ENCODE measurements at places on chromosomes 13 and 19.

DNA sequence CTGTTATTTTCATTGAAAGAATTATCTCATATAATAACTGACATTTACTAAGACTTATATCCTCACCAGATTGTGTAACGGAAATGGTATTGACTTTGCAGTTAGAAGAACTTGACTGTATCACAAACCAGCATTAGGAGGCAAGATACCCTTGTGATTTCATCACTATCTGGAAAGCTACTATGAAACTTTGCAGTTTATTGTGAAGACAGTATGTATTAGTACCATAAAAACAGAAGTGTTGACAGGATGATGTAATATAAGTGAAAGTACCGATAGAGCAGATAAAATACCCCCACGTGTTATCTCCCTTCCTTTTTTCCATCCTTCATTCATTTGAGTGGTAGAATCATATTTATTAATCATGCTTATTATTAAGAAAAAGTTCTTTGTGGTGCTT is 365.7 kb upstream of the KLHL1 start:
- DNase-seq: no peak

DNA sequence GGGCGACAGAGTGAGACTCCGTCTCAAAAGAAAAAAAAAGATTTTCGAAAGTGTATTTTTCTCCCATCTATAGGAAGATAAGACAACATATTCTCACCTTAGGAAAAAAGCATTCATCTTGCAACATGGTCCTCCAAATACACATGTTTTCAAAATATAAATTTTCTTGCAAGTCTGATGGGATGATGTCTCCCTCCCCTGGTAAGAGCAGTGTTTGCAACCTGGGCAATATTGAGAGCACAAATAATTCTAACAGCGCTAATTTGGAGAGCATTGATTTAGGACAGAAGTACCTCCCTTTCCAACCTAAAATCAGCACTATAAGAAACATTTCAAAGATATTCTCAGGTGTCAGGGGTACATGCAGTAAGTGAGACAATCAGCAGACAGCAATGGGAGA is 61.0 kb upstream of the SHISA2 start:
- no peak for DNase-seq

GRCh38 chr13:25731536-25731935 is 320.3 kb downstream of the SHISA2 start:
- DNase-seq: no peak

- DNase-seq: no peak
Observed at GRCh38 chr19:4161415-4162077, 8.1 kb downstream of the CREB3L3 start.

- peak; percentile 6 for DNase-seq
Observed at GRCh38 chr19:5403968-5404640, 51.1 kb upstream of the ZNRF4 start.

GRCh38 chr19:31046024-31046423 is 303.2 kb downstream of the TSHZ3 start:
- DNase-seq: no peak

- DNase-seq: no peak
Observed at GRCh38 chr13:98405107-98405571, 171.8 kb downstream of the STK24 start.

- DNase-seq: no peak
Observed at GRCh38 chr19:32336259-32337083, 8.9 kb upstream of the ZNF507 start.

- DNase-seq: no peak
Observed at GRCh38 chr13:80201694-80202468, 139.0 kb downstream of the SPRY2 start.

- DNase-seq: no peak
Observed at GRCh38 chr19:47044946-47045866, 3.2 kb downstream of the TMEM160 start.

DNA sequence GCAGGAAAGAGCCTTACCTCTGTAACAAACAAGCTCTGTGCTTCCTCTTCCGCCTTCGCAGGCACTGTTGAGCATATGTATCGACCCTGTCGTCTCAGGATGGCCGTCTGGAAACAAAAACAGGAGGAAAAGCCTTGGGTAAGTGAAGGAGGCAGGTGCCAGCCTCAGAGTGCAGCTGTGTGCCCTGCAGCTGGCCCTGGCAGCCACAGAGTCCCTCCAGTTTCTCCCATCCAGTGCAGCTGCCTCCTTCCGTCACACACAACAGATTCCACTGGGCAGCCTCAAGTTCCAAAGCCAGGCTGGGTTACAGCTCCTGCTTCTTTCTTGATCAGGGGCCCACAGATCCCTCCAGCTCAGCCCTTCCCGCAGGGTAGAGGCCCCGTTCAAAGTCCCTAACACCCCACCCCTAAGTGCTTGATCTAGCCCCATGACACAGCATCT is 47.7 kb downstream of the DOCK9 start:
- no peak for DNase-seq

DNA sequence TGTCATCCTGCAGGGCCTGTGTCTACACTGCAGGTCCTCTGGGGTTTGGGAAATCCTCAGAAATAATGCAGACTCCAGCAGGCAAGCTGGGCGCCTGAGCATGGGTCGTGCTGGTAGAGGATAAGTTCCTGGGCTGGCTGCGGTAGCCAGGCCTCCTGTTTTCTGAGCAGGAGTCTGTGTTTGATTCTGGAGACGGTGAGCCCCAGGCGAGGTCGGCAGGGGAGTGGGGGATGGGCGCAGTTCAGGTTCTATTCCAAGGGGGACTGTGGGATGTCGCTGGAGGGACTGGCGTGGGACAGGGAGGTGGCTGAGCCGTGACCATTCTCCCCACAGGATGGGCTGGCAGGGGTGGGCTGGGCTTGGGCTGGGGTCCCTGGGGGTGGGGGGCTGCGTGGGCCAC is 154.7 kb downstream of the KDM4B start:
- DNase-seq: no peak

GRCh38 chr19:17260842-17261325 is 3.7 kb downstream of the USHBP1 start:
- peak; percentile 87 for DNase-seq

DNA sequence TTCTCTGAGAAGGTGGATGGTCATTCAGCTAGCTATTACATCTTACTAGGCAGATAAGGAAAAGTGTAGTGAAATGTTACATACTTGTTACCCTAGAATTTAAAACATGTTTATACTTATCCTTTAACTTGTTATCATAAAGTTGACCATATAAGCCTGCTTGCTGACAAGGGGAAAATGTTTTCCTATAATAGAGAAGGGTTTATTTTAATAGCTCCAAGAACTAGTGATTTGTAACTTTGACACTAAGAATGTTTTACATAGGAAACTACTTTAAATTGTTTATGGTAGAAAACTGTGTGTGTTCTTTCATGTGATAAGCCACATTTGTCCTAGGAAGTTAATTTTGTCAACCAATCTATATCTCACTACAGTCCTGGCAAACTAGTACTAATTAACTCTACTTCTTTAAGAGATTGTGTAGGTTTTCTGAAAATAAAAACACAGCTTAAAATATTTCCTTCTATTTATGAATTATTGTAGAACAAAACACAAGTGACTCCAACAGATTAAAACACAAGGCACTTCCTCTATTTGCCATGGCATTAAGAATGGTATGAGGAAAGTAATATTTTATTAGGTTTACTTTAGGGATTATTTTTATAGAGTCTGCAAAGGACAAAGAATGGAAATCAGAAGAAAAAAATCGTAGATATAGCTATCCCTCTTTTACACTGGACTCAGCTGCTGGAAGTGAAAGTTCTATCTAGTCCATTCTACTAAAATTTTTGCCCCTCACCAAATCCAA is 233.3 kb upstream of the NBEA start:
- no peak for DNase-seq

- no peak for DNase-seq
Observed at GRCh38 chr13:28000567-28000966, 12.1 kb upstream of the URAD start.

- DNase-seq: no peak
Observed at GRCh38 chr13:65999411-65999810, 1230.7 kb downstream of the PCDH9 start.

DNA sequence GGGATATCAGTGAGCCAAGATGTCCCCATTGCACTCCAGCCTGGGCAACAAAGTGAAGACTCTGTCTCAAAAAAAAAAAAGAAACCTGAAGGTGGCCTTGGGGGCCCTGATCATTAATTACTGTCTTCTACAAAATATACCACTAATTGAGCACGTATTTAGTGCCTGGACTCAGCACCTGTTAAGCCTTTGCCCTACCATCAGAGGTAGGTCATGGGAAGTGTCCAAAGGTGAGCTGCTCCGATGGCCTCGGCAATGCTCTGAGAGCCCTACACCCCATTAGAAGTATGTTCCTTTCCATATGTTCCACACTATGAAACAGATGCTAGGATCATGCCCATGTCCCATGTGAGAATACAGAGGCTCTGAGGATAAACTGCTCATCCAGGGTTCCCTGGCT is 20.9 kb downstream of the NOSIP start:
- DNase-seq: no peak

DNA sequence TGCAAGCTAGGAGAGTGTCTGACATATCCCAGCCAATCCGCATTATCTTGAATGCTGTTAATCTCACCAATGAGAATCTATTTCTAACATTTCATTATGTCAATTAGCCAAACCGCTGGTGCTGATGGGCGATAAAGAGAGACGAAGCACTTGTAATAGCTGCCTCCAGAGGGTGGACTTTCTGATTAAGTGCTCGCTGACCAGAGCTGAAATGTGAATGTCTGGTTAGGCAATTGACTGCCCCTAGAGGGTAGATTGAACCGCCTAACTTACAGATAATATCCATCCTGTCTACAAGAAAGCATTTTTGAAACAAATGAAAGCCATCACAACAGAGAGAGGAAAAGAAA is 552 bp upstream of the GRWD1 start:
- no peak for DNase-seq

- no peak for DNase-seq
Observed at GRCh38 chr19:19372656-19373416, 32.6 kb upstream of the GATAD2A start.

GRCh38 chr19:57583521-57584416 is at the start of gene ZIK1:
Gene ZIK1, plus strand, starts transcription at chr19:57584145. Its CDS starts 212 bp downstream, at chr19:57584357.
- peak; percentile 70 for DNase-seq

- no peak for DNase-seq
Observed at GRCh38 chr19:44212866-44213346, 574 bp downstream of the ZNF227 start.
